Parietal lobe (tissue), 2 donors: ENCODE measurements at places on chromosomes 11 and 22. TPM values are rescaled to one million over a fixed set of nuclear protein-coding genes. Genes with fewer than 3 reads are reported as not detected.

Gene GAB4
- total RNA-seq: not detected

Gene FREY1
- total RNA-seq: 4.4 TPM

Gene OR10G4
- not detected for total RNA-seq

Gene MUC2
- total RNA-seq: not detected

Gene KIF18A
- total RNA-seq: 8.1 TPM

Gene NCR3LG1
- total RNA-seq: 23.8 TPM

Gene PHF21A
- total RNA-seq: 40.1 TPM

Gene WT1
- total RNA-seq: not detected

Gene ARHGAP32
- 98.6 TPM for total RNA-seq

Gene APOC3
- total RNA-seq: not detected

Gene CCDC89
- total RNA-seq: 0.63 TPM

Gene SMIM38
- total RNA-seq: 4.1 TPM
